ENCODE measurements at places on chromosomes 4 and X.
A peak's percentile ranks its signal among the peaks of the same experiment; 100 is the strongest.

- DNase-seq, result no peak
These were observed 207.9 kb upstream of the FAT1 start for GRCh38 chr4:186931519-186931918.

DNA sequence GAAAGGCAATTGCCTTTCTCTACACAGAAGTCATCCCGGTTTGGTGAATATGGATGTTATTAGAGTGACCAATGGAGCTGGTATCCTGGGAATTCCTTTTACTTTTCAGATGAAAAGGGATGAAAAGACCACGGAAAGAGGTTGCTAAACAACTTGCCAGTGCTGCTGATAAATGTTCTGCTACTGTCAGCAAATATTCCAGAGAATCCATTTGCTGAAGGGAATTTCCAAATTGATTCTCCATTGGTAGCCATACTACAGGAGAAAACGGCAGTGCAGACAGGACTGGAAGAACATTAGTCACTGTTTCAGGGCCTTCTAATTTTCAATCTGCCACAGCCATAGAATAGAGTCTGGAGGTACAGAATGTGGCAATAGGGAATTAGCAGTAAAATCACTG is 451.5 kb downstream of the PCDH11X start:
- no peak for DNase-seq

GRCh38 chrX:38973322-38973721 is 172.1 kb downstream of the MID1IP1 start:
- DNase-seq, result peak; percentile 36

DNA sequence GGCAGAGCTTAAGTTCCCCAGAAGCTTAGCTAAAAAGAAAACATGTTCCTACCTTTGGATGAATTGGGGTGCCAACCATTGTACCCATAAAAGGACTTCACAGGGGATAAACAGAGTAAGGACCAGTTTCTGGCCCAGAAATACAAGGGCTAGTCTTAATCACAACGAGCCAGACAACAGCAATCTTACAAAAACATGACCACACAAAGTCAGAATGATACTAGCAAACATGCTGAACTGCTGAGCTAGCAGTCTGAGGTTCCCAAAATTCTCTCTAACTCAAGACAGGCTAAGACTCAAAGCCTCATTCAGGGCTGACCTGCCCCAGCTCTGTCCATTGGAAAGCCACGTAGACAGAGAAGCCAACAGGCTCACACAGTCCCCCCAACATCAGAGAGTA is 40.3 kb downstream of the ATP11C start:
- no peak for DNase-seq

DNA sequence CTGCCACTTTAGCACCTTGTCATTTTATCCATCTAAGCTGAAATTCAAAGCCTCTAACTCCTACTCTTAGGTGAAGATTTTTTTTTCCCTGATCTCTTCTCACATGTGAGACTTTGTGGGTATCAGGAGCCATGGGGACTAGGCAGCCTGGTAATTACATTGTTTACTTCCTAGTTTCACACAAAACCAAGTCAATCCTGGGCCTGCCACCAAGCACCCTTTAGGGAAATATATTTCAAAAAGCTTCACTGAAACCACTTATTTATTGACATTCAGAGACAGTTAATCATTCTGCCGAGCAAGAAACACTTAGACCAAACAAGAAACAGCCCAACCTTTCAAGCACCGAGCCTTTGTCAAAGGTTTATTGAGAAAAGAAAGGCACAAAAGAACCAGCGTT is 200.0 kb downstream of the RELL1 start:
- no peak for DNase-seq

- no peak for DNase-seq
These were observed 333.3 kb upstream of the DDX53 start for GRCh38 chrX:22666441-22666840.

- no peak for DNase-seq
These were observed 137.2 kb downstream of the SH3KBP1 start for GRCh38 chrX:19750028-19750782.

GRCh38 chrX:70033348-70034051 is 16.2 kb downstream of the AWAT2 start:
- DNase-seq, result no peak

- peak; percentile 70 for DNase-seq
These were observed 26.0 kb downstream of the ARL13A start for GRCh38 chrX:100995469-100995868.

DNA sequence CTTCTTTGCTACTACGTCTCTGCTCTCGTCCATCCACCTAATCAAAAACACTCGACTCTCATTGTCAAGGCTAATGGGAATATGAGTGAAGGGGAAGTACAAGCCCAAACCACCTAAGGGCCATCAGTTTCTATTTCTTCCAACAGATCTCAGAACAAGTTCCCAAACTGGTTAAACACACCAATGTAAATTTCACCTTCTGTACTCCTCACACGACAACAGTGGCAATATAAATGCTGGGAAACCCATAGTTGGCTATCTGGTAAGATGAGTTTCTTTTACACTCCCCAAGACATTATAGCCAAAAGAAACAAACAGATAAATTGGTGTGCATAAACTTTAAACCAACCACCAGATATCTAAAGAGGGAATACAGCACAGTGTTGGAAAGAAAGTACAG is 21.9 kb downstream of the ACSL1 start:
- DNase-seq, result no peak

DNA sequence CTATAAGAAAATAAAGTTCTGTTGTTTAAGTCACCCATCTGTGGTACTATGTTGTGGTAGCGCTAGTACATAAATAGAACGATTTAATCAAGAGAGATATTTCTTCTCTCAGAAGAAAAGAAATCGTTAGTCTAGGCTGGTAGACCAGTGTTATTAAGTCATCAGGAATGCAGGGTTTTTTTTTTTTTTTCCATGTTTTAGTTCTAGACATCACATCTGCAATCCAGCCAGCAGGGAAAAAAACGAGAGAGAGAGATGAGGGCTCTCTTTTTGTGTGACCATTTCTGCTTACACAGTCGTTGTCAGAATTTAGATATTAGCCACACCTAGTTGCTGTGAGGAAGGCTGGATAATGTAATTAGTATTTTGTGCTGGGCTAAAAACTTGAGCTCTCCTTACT is 417.4 kb downstream of the TMA16 start:
- DNase-seq, result no peak

DNA sequence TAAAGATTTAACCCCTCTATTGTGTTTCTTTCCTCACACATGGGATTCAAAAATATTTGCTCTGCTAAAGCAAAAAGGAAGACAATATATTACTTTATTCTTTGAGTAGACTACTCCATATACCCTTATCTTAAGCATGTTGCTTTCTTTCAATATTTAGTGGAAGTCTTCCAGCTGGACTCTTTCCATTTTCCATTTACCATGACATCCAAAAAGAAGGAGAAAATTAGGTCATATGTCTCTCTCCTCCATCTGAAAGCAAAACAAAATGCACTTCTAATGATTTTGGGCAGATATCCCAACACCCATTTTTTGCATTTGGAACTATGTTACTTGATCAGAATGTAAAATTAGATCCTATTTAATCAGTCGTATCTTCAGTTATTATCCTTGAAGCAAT is 1336.5 kb downstream of the PCDH19 start:
- DNase-seq, result no peak

Data from skeletal muscle cell (primary cell).